ENCODE measurements at places on chromosomes 6 and 20. TPM values are rescaled to one million over a fixed set of nuclear protein-coding genes. Genes with fewer than 3 reads are reported as not detected.

GRCh38 chr6:42091718-42092023 lies 41.3 kb downstream of the TAF8 start:
- DNase-seq = no peak

- DNase-seq = no peak
Observed at GRCh38 chr6:79750806-79751205, 119.7 kb downstream of the SH3BGRL2 start.

The BEND6 gene
- not detected for total RNA-seq

DNA sequence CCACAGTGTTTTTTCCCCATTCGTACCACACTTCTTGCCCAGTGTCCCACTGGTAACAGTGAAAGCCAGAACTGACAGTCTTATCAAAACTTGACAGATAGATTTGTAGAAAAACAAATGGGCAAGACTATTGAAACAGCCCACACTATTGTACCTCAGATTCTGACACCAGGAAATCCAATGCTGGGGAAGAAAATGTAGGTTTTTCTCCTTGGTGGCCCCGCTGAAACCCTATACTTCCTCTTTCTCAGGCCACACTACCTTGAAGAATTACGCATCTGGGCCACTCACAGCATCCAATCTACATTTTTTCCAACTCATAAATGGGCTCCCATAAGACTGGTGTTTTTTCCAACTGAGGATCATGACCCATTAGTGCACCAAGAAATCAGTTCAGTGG lies 90.9 kb upstream of the HDDC2 start:
- no peak for DNase-seq

DNA sequence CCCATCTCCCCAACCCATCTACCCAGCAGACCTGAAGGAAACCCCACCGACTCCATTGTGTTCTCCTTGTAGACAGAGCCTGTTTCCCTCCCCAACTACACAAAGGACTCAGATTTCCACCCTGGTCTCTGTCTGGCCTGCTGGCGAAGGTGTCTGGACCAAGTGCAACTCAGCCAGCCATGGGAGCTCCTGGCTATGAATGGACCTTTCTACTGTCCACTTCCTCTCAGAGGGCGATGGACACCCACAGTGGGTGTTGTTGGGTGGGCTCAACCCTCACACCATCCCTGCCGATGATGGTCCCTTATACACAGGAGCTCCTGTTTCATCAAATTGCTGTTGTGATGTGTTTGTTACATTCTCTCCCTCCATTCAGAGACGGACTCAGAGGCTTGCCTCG lies 112.5 kb upstream of the PHACTR3 start:
- DNase-seq = no peak

GRCh38 chr20:33689973-33690372 lies 3.8 kb upstream of the E2F1 start:
- peak; percentile 23 for DNase-seq

- DNase-seq = no peak
Observed at GRCh38 chr6:82385546-82385945, 21.9 kb downstream of the TPBG start.

Measured in CD8-positive, alpha-beta memory T cell (primary cell).